ENCODE measurements at places on chromosomes 16 and 17.
A peak's percentile ranks its signal among the peaks of the same experiment; 100 is the strongest.

GRCh38 chr17:28154214-28154613 lies 111.7 kb downstream of the NLK start:
- DNase-seq = no peak

GRCh38 chr17:74972107-74972972 lies at the start of gene HID1:
HID1 (minus strand) TSS chr17:74972759; CDS start chr17:74972656, 103 bp downstream.
- no peak for DNase-seq

DNA sequence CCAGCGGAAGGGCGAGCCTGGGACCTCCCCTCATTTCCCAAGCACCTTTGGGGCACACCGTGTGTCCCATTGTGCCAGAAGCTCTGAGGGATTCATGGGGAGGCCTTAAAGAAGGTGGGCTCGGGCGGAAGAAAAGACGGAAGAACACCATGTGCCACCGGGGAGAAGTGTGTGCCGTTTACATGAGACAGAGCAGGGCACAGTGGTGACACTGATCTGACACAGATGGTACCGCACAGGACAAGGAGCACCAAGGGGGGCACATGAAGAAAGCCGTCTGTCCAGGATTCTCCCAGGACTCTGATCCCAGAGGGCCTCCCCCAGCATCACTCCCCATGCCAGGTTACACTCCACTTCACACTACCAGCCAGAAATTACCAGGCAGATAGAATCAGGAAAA lies 128.7 kb upstream of the CHMP6 start:
- no peak for DNase-seq

DNA sequence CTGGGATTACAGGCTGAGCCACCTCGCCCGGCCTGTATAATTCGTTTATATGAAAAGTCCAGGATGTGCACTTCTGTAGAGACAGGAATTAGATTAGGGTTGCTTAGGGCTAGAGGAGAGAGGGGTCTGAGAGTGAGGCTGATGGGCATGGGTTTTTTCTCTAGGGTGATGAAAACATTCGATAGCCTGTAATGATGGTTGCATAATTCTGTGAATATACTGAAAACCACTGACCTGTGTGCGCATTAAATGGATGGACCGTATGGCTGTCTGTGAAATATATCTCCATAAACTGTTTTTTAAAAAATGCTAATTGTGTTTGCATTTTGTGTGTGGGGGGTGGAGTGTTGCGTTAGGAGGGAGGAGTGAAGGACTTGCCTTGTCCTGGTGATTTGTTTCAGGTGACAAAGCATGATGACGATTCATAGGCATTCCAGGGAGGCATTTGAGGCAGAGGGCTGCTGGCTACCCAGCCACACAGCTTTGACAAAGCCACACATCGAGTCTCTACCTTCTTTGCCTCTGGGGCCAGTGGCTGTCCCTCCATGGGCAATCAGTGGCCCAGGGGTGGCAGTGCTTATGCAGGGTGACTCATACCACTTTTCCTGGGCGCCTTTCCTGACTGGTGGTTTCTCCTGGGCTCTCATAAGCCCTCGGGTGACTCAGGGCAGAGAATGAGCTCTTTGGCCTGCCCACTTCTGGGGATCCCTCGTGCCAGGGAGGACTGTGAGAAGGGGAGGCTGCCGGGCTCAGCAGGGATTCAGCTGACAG lies 148.5 kb upstream of the WSCD1 start:
- no peak for DNase-seq

GRCh38 chr16:85935391-85935973 lies 36.5 kb downstream of the IRF8 start:
- no peak for DNase-seq

DNA sequence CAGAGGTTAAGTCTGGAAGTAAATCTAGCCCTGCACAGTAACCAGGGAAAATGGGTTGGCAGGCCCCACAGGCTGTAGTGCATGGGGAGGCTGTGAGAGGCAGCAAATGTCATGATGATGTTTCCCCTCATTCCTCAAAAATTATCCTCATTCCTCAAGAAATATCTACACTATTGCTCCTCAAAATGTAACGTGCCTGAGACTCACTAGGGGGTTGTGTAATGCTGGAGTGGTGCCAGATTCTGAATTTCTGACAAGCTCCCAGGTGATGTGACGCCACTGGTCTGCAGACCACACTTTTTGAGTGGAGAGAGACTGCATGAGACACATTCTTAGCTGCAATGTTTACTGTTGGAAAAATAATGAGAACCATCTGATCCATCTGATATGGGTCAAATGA lies 1.2 kb upstream of the MPP3 start:
- peak; percentile 77 for DNase-seq

DNA sequence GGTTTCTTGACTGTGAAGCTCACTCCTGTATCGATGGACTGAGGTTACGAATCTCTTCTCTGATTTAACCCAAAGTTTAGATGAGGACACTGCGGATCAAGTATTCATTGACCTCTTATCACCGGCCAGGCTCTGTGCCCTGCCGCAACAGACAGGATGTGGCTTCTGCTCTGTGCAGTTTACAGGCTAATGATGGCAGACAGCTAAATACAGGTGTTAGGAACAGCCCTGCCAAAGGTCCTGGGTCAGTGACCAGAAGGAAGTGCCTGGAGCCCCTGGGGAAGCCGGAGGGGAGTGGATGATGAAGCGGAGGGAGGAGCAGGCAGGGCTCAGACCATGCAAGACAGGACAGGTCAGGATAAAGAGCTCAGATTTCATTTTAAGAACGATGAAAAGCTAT lies 44.4 kb downstream of the HAPSTR1 start:
- no peak for DNase-seq

- peak; percentile 48 for DNase-seq
Measured at GRCh38 chr17:31559584-31560501, 168.4 kb downstream of the RAB11FIP4 start.

- DNase-seq = no peak
Measured at GRCh38 chr17:33451221-33451620, 158.1 kb upstream of the ASIC2 start.

DNA sequence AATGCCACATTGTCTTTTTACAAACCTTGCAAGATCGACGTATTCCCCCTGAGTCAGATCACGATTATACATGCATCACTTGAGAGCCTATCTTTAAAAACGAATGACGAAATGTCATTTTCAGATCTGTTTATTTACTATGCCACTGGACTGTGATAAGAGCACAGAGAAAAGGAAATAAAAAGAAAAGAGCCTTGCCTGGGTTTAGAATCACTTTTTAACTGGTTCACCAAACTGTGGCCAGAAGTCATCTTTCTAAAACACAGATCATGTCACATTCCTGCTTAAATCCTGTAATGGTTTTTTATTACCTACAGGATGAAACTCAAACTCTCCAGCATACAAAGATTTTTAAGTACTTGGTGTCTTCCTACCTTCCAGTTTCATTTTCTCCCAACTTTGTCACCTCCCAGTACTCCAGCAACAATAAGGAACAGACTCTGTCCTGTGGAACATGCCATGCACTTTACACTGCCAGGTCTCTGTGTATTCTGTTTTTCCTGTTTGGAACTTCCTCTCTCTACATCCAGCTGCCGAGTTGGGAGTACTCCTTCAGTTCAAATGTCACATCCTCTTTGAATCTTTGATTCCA lies 91.5 kb downstream of the SNX11 start:
- no peak for DNase-seq

GRCh38 chr17:4393806-4394205 lies 27.3 kb upstream of the UBE2G1 start:
- no peak for DNase-seq

GRCh38 chr16:4994719-4995434 lies 36.7 kb downstream of the SEC14L5 start:
- peak; percentile 53 for DNase-seq

GRCh38 chr17:74213861-74214391 lies 555 bp downstream of the TTYH2 start:
- no peak for DNase-seq

DNA sequence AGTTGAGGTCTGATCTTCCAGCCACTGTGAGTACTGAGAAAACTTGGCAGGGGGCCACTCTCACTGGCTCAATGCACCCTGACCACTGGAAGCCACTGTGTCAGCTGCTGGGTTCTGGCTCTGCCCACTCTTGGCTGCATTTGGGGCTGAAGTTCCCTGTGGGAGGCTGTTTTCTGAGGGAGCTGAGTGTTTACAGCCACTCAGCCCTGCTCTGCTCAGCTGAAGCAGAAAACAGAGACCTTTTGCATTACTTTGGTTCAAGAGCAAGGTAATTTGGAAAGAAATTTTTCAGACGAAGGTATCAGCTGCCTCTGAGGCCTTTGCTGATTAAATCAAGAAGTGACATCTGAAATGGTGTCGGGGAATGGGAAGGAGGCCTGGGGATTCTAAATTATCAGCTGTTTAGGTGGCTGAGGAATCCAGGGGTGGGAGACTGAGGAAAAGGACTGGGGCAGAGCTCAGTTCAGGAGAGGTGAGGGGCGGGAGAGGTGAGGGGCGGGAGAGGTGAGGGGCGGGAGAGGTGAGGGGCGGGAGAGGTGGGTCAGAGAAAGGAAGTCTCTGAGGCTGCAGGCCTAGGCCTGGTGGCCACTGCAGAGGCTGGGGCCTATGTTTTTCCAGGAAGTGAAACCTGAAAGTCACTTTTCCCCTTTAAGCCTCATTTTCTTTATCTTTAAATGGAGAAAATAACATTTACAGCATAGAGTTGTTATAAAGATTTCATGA lies at the start of gene ACSM5:
Gene ACSM5, plus strand, starts transcription at position 137 of the 723 bp plus-strand sequence. CDS start 1,951 bp downstream, outside the sequence.
- no peak for DNase-seq

- DNase-seq = peak; percentile 67
Measured at GRCh38 chr17:59332749-59333377, 1.4 kb downstream of the YPEL2 start.

- DNase-seq = no peak
Measured at GRCh38 chr17:31684901-31685300, 174.1 kb downstream of the COPRS start.

DNA sequence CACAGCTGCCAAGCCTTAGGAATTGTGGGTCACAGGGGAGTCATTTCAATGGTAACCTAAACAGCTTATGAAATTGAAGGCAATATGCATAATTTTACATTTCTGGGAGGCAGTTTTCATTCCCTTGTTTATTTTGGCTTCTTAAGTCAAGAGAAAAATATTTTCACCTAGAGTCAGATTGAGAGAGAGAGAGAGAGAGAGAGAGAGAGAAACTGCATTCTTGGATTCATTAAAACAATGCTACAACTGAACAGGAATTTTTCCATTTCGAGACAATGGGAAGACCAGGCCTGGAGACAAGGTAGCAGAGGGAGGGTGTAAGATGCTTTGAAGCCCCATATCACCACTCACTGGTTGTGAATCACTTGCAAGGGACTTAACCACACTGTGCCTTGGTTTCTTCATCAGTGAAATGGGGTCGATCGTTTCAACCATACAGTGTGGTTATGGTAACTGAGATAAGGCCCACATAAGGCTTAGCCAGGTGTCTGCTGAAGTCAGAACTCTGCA lies 224.7 kb upstream of the IRX3 start:
- DNase-seq = peak; percentile 2

GRCh38 chr17:15658296-15658695 lies 25.8 kb downstream of the TRIM16 start:
- no peak for DNase-seq

DNA sequence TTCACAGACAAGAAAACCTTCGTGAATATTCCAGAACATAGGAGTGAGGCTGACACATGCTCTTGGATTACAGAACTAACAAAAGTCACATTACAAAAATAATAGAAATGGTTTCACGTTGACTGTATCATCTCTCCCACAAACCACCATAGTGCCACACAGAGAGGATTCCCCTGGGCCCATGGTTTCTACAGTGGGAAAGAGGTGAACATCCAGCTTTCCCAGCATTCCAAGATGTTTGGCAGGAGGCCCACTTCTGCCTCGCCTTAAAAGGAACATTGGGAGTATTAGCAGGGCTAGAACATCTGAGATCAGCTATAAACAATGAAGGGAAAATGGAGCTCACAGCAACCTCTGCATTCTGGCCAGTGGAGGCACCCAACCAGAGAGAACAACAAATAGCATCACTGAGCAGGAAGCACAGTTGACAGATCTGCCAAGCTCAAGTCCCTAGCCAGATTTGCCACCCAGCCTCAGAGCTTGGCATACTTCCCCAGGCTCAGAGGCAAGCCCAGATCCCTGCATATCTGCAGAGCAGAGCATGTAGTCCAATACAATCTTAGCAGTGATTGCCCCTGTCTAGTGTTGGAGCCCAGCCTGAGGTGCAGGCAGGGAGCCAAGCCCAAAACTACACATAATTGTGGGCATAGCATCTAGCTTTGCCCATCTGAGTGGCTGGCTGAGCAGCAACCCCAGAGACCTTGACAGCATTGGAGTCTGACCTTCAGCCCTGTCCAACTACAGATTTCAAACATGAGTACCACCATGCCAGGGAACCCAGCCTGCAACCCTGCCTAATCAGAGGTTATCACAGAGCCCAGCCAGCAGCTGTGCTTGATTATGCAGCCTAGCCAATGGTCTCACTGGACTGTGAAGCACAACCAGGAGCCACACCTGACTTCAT lies 260.4 kb downstream of the CEP112 start:
- DNase-seq = no peak

DNA sequence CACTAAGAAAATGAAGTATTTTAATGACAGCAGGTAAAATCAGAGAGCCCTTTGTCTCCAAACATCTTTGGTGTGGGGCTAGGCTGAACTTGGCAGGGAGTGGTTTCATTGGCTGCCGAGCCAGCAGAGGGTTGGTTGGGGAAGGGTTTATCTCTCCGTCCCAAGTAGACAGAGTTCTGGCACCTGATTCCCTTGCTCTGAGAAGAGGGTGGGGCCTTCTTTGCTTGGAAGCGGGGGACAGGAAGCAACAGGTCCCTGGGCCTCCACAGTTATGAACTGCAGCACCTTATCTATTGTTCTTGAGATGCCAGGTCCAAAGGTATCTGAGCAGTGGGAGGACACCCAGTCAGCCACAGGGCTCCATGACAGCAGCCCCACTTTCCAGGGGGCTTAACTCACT lies 12.3 kb upstream of the CDH1 start:
- DNase-seq = no peak

DNA sequence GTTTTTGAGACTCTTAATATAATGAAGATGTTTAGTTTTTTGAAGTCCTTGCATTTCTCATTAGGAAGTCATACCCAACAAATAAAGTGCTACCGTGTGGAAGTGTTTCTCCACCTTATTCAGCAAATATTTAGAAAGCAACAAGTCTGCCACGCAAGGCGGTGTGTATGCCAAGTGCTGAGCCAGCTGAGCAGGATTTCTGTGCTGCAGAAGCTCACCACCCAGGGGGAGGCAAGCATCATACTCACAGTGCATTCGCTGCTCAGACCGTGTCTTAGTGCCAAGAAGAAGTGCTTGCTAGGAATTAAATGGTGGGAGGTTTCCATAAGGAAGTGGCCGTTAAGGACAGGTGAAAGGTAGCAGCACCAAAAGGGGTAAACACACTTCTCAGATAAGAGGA lies 111.2 kb downstream of the ARHGAP44 start:
- no peak for DNase-seq

DNA sequence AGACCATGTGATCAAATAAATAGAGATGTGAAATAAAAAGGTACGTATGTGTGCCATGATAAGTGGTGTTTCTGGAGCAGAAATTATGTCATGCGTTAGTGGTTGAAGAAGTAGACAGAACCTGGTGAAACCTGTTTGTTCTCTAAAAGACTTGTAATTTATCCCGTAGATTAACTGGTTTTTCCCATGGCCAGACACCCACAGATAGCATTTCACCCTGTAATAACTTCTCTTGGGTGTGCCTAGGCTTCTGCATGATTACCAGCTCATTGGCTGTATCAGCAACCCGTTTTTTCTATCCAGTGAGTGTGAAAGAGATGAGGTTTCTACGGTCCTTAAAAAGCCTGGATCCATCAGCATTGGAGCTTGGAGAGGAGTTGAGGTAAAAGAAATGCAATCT lies 471.3 kb downstream of the NPIPA7 start:
- DNase-seq = no peak

- peak; percentile 98 for DNase-seq
Measured at GRCh38 chr17:43546319-43547188, at the start of gene ETV4. ETV4 (minus strand) TSS chr17:43546340; CDS start chr17:43545617, 723 bp downstream.

GRCh38 chr17:50861822-50862528 lies 4.2 kb downstream of the TOB1 start:
- DNase-seq = peak; percentile 55

All from foreskin fibroblast (primary cell).